ENCODE measurements at places on chromosomes 13 and 19. TPM values are rescaled to one million over a fixed set of nuclear protein-coding genes. Genes with fewer than 3 reads are reported as not detected.

- H3K4me1 ChIP-seq, result no peaks in the 10 kb centered on the region
- DNase-seq, result peak; percentile 39
- no peak overlapping the region for H3K4me3 ChIP-seq
- H3K36me3 ChIP-seq, result no peaks in the 10 kb centered on the region
- no peak overlapping the region for H3K27ac ChIP-seq
- H3K27me3 ChIP-seq, result no peaks in the 10 kb centered on the region
These were observed 11.6 kb upstream of the PGLS start for GRCh38 chr19:17499648-17500446.

DNA sequence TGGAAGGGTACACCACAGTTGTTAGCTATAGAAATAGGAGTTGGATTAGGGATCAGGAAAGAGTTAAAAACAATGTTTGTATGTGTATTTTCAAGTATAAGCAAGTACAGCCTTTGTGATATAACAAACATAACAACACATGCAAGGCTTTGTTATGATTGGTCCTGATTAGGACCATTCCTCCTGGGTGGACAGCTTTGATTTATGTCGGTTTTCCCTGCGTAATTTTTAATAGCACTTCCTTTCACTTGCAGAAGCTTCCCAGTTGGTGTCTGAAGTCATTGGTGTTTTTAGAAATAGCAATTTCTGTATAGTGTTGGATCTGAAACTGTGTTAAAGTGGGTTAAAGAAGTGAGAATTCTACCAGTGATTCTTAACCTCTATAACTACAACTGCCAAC, 10.0 kb downstream of the FNDC3A start:
- no peak for DNase-seq
- H3K4me3 ChIP-seq, result no peak overlapping the region
- no peak overlapping the region for H3K27ac ChIP-seq
- no peaks in the 10 kb centered on the region for H3K27me3 ChIP-seq

- no peaks in the 10 kb centered on the region for H3K27me3 ChIP-seq
- no peak for DNase-seq
- H3K36me3 ChIP-seq, result no peaks in the 10 kb centered on the region
- H3K27ac ChIP-seq, result no peak overlapping the region
These were observed 56.5 kb downstream of the DCLK1 start for GRCh38 chr13:36074659-36075058.

GRCh38 chr19:47275791-47276461, 1.2 kb downstream of the INAFM1 start:
- H3K4me1 ChIP-seq, result peaks cover 37% of the 10 kb centered on the region
- H3K4me3 ChIP-seq, result peak overlapping the region; percentile 80
- no peak overlapping the region for H3K27ac ChIP-seq
- no peaks in the 10 kb centered on the region for H3K36me3 ChIP-seq
- no peaks in the 10 kb centered on the region for H3K27me3 ChIP-seq

GRCh38 chr13:99311137-99311536, 3.9 kb upstream of the GPR183 start:
- no peak overlapping the region for H3K27ac ChIP-seq
- H3K27me3 ChIP-seq, result no peaks in the 10 kb centered on the region
- peaks cover 13% of the 10 kb centered on the region for H3K36me3 ChIP-seq
- peaks cover 35% of the 10 kb centered on the region for H3K4me1 ChIP-seq
- no peak for DNase-seq
- H3K4me3 ChIP-seq, result no peak overlapping the region

GRCh38 chr13:43356567-43356966, 333.2 kb downstream of the DNAJC15 start:
- H3K27ac ChIP-seq, result no peak overlapping the region
- DNase-seq, result no peak
- H3K4me1 ChIP-seq, result no peaks in the 10 kb centered on the region
- no peaks in the 10 kb centered on the region for H3K36me3 ChIP-seq

DNA sequence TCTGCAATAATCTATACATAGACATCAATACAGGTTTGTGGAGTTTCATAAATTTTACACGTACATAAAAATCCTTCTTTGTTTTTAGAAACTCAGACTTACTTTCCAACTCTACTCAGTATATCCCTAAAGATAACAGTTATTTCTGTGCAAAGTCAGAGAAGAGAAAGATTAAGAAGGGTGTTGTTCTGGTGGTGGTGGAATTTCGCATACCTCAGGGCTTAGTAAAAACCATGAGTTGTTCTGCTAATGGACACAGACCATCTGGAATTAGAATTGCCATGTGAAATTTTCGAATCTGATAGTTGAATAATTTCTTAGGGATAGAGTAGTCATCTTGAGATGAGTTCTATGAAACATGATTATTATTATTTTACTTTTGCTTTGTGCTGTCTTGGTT, 102.7 kb downstream of the ZAR1L start:
- H3K27me3 ChIP-seq, result no peaks in the 10 kb centered on the region
- no peak overlapping the region for H3K27ac ChIP-seq
- H3K4me3 ChIP-seq, result no peak overlapping the region
- no peaks in the 10 kb centered on the region for H3K36me3 ChIP-seq
- no peak for DNase-seq

DNA sequence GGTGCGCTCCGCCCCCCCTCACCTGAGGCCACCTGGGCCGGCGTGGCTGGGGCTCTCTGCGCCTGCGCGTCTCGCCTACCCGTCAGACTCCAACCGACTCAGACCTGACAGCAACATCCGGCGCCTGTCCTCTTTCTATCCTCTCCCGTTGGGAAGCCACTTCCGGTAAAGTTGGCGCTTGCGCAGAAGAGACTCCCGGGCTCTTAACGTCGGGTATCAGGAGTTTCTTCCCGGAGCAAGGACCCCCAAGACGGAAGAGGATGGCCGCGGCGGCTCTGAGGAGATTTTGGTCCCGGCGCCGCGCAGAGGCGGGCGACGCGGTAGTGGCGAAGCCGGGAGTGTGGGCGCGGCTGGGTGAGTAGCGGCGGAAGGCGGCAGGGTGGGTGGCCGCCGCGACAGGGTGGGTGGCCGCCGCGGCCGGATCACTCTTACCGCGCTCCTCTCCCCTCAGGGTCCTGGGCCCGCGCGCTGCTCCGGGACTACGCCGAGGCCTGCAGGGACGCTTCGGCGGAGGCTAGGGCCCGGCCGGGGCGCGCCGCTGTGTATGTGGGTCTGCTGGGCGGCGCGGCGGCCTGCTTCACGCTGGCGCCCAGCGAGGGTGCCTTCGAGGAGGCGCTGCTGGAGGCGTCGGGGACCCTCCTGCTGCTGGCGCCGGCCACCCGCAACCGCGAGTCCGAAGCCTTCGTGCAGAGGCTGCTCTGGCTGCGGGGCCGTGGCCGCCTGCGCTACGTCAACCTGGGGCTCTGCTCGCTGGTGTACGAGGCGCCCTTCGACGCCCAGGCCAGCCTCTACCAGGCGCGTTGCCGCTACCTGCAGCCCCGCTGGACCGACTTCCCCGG, at the start of the genes TIMM29 and YIPF2:
TIMM29 (plus strand) TSS at position 249 of the 839 bp plus-strand sequence; CDS start at position 261, 12 bp downstream.
YIPF2 (minus strand) TSS at position 77 of the 839 bp plus-strand sequence. CDS start 229 bp downstream, outside the sequence.
- peaks cover 5% of the 10 kb centered on the region for H3K36me3 ChIP-seq
- peak; percentile 99 for DNase-seq
- H3K4me3 ChIP-seq, result peak within 1 kb of the TSS; percentile 99

DNA sequence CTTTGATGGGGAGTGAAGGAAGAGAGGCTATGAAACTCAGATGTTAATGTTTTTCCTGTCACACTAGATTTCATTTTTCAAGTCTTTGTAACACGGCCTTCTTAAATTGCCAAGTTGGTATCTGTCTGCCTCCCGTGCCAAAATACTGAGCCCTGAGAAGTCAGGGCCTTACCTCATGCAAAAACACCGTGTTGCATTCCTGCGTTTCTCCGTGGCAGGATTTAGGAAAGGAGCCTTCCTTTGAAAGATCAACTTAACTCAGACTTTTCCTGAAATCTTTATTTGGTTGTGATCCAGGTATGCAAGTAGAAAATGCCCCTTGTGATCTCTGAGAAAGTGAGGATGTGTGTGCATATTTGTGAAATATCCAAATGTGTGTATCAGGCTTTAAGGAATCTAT, 1291.0 kb upstream of the SLC10A2 start:
- H3K27ac ChIP-seq, result no peak overlapping the region
- no peaks in the 10 kb centered on the region for H3K4me1 ChIP-seq
- H3K27me3 ChIP-seq, result no peaks in the 10 kb centered on the region
- DNase-seq, result no peak
- H3K4me3 ChIP-seq, result no peak overlapping the region

The EDDM13 gene
- total RNA-seq, result not detected

The RNF225 gene
- total RNA-seq, result 0.97 TPM

The CACNG8 gene
- not detected for total RNA-seq

The ZNF610 gene
- 12.6 TPM for total RNA-seq

The FAM98C gene
- total RNA-seq, result 21.4 TPM
